ENCODE measurements at places on chromosomes 4 and X.

- DNase-seq: no peak
Measured at GRCh38 chr4:10336471-10336870, 120.8 kb downstream of the ZNF518B start.

- DNase-seq: no peak
Measured at GRCh38 chrX:11619441-11619840, 46.3 kb downstream of the ARHGAP6 start.

GRCh38 chr4:113684534-113685091 lies 76.9 kb downstream of the CAMK2D start:
- DNase-seq: no peak

GRCh38 chrX:9739130-9739529 lies 26.5 kb downstream of the GPR143 start:
- no peak for DNase-seq

GRCh38 chr4:4666693-4667621 lies 125.1 kb upstream of the STX18 start:
- no peak for DNase-seq

DNA sequence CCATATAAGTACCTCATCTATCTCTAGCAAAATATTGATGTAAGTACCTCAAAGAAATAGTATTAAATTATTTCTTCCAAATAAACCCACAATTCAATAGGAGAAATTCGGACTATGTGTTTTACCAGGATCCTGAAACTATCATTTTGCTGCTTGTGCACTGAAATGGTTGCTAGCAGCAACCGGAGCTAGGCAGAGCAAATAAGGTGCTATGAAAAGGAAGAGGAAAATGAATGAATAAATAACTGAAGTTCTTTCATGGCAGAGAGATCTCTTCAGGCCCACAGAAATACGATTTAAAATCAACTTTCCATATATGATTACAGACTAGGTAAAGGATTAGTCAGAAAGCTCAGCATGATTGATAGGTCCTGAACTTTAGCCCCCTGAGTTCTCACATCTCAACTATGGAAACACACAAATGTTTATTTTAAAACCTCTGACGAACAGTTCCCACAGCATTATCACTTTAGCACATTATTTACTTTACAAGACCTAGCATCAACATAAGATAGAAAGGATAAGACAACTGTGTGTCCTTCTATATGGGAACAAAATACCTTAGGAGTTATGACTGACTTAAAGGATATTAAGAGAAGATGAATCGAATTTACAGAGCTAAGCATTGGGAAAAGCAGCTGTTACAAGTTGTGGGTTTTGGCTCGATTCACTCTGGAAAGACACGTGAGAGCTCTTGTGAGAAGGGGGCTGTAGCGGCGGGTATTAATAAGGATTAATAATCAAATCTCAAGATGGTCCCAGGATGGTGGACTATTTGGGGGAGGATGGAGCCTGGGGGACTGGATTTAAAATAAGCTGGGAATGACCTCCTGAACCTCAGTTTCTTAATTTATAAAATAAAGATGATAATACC lies 104.3 kb downstream of the CORIN start:
- DNase-seq: no peak

DNA sequence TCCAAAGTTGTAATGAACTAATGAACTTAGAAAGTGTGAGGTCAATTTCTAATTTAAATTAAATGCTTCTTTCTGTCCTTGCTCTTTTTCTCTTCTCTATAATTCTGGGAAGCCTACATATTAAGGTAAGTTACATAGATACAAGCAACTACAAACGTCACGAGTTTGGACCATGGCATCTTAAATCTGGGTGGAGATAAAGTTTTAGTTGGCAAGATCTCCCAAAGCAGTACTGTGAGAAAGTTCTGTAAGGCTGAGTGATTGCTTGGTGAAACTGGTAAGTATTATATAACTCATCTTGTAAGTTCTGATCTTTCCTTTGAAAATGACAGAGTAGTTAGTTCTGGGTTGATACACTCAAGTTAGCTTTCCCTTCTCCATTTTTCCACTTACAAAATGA lies 125.7 kb upstream of the CBR4 start:
- no peak for DNase-seq

- DNase-seq: no peak
Measured at GRCh38 chr4:10762561-10762960, 78.0 kb upstream of the CLNK start.

Measured in stimulated activated CD8-positive, alpha-beta memory T cell treated with anti-CD3 and anti-CD28 coated beads, Interleukin-4, amount 100 ng/mL, for 4 hours (primary cell).